ENCODE measurements at places on chromosomes 6 and 20.
A peak's percentile ranks its signal among the peaks of the same experiment; 100 is the strongest.

GRCh38 chr20:24873025-24873620 lies 75.9 kb upstream of the CST7 start:
- no peak for DNase-seq

- DNase-seq, result no peak
Measured at GRCh38 chr6:149075616-149076354, 241.7 kb upstream of the TAB2 start.

DNA sequence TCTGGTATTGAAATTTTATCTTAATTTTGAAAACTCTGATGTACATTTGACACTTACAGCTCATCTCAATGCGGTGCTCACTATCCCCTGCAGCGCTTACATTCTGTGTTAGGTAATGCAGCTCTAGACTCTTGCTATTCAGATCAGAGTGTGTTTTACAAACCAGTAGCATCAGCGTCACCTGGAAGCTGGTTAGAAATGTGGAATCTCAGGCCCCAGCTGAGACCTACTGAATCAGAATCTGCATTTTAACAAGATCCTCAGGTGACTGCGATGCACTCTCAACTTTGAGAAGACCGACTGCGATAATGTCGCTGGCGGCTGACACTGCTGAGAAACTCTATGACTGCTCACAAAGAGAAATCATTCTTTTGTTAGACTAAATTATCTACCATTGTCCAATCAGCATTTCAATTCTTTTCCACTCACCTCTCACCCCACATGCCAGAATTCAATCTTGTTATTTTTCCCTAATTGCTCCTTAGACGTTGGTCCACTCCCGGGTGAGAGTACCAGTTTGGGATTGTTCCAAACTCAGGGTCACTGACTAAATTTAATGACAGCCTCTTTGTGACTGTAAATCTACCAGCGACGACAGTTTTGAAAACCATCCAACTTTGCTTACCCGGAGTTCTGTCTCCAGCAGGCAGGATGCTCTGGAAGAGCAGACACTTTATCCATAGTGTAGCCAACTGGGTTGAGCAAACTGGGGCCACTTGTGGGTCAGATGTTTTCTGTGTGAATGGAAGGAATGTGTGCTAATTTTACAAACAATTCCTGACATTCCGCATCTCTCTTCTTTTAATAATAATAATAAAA lies 140.1 kb upstream of the BTBD3 start:
- no peak for DNase-seq

DNA sequence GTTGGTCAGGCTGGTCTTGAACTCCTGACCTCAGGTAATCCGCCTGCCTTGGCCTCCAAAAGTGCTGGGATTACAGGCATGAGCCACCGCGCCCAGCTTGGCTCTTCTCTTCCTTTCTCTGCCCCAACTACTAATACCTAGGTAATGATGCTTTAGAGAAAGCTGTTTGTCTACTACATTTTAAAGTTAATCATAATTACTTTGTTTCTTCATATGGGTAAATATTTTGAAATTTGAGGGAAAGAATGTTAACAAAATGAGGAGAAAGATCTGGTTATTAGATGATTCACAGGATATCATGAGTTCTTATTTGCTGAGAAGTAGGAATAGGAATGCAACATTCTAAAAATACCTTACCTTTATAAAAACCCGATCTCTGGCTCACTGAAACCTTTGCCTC lies 18.4 kb upstream of the PTPRK start:
- DNase-seq, result no peak

GRCh38 chr6:107045826-107046675 lies 18.1 kb downstream of the MTRES1 start:
- no peak for DNase-seq

GRCh38 chr6:109124219-109124618 lies 28.9 kb downstream of the CEP57L1 start:
- no peak for DNase-seq

- no peak for DNase-seq
Measured at GRCh38 chr20:48716086-48716485, 111.7 kb downstream of the PREX1 start.

DNA sequence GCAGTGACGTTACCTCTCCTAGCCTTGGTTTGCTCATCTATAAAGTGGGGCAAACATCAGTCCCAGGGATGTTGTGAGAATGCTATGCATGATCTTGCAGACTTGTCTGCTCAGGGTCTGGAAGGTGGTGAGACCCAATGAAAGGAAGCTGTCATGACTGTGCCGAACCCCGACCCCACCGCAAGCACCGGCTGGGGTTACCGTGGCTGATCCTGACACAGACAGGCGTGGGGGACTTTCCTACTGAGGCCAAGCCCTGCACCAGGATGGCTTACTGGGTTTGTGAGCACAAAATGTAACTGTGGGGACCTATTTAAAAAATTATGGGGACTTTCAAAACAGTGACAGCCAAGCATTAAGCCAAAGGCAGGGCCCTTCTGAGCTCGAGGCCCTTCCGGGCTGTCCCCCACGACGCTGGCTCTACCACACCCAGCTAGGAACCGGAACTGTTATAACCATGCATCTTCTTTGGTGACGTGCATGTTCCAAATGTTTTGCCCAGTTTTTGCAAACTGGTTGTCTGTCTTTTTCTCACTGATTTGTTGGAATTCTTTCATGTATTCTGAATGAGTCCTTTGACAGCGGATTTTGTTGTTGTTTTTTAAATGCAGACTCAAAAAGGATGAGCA lies 76.6 kb upstream of the PMEPA1 start:
- DNase-seq, result no peak

DNA sequence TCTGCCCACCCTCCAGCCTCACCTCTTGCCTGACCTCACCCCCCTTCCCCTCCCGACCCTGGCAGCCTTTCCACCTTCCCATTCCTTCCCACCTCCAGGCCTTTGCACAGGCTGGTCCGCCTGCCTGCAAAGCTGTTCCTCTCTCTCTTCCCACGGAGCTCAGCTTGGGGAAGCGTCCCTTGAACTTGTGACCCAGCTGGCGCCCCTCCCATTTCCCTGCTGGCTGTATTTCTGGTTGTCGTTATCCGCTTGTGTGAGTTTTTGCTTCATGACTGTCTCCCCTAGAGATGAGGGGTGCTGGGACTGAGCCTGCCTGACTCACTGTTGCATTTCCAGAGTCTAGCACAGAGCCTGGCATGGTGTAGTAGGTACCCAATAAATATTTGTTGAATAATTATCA lies 32.5 kb downstream of the VSTM2L start:
- DNase-seq, result no peak

- DNase-seq, result no peak
Measured at GRCh38 chr6:31530659-31531058, 1.9 kb downstream of the MCCD1 start.

GRCh38 chr20:62040381-62040922 lies 25.2 kb downstream of the TAF4 start:
- no peak for DNase-seq

DNA sequence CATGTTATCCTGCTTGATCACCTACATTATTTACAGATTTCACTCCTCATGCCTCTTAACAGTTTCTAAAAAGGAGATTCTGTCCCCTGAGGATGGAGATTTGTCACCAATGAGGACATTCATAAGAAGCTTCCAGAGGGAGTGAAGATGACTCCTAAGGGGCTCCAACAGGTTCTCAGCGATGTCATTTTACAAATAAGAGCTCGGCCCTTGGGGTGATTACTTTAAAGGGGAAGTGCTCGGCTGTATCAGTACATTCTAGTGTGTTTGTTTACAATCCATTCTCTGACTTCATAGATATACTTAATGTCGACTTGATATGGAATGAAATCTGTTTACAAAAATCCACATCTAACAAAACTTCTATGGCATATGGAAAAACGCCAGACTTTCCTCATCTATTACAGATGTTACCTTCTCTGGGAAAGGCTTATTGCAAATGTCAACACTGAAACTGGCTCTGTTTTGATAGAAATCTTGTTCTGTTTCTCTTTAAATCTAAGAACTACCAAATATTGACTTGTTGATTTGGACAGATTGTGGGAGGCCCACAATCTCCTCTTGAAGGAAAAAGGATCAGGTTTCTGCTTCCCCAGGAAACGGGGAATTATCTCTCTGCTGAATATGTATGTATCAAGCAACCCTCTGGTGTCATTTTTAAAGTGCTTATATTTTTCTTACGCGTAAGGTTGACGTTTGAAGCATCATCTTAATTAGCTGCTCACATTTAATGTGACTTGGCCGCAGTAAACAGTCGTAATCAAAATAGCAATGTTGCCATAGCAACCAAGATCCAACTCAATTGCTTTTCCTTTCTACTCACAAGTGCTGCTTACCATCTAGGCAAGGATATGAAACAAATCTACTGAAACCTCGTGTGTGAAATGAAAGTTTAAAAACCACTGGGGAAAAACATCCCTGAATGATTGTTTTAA lies 95.7 kb downstream of the SHLD1 start:
- no peak for DNase-seq

GRCh38 chr20:41261790-41262717 lies 55.5 kb downstream of the ZHX3 start:
- peak; percentile 72 for DNase-seq

- no peak for DNase-seq
Measured at GRCh38 chr6:118316796-118317384, 231.2 kb upstream of the PLN start.

- peak; percentile 71 for DNase-seq
Measured at GRCh38 chr6:30219244-30219643, 6.0 kb upstream of the TRIM26 start.

Measured in kidney tubule cell (primary cell).